Large intestine (tissue), 12 donors: ENCODE measurements at places on chromosomes 3 and 15. TPM values are rescaled to one million over a fixed set of nuclear protein-coding genes. Genes with fewer than 3 reads are reported as not detected.

Gene GRK7
- polyA plus RNA-seq: not detected

DNA sequence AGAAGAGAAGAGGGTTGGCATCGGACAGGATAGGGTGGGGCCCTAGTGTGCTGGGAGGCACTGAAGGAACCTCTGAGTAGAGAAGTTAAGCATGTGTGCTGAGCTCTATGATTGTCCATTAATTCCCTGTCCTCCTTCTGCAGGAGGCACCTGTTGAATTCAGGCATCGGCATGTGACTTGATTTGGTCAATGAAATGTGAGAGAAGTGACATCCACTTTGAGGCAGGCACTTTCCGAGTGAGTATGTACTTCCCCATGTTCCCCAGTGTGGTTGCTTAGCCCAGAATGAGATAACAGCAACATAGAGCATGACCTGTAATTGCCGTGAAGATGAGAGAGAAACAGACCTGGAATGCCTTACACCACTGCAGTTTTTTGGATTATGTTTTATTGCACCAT is 224.8 kb downstream of the RPLP1 start:
- H3K27ac ChIP-seq: no peak overlapping the region
- no peaks in the 10 kb centered on the region for H3K36me3 ChIP-seq
- no peak for DNase-seq
- peaks cover 25% of the 10 kb centered on the region for H3K27me3 ChIP-seq

DNA sequence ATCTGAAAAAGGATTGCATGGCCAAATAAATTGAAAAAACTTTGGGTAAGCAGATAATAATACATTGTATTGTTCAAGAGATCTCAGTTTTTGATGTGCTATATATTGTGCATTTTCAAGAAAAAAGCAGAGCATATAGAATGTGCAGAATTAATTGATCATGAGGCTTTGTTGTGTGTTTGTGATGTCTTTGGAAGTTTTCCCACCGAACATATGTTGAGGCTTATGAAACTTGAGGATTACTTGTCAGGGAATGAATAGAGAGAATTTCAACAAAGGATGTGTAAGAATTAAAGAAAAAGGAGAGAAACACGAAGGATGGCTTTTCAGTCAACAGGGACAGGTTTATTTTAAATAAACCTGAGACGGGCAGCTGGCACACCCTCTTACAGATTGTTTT is 232.5 kb upstream of the POU1F1 start:
- DNase-seq: no peak
- no peaks in the 10 kb centered on the region for H3K27me3 ChIP-seq
- H3K4me3 ChIP-seq: no peak overlapping the region
- no peak overlapping the region for H3K27ac ChIP-seq
- H3K4me1 ChIP-seq: no peaks in the 10 kb centered on the region

- H3K27me3 ChIP-seq: no peaks in the 10 kb centered on the region
- no peak for DNase-seq
- H3K4me3 ChIP-seq: no peak overlapping the region
- no peak overlapping the region for H3K27ac ChIP-seq
- no peaks in the 10 kb centered on the region for H3K36me3 ChIP-seq
Measured at GRCh38 chr3:123711356-123711755, 126.5 kb upstream of the HACD2 start.

- H3K4me1 ChIP-seq: no peaks in the 10 kb centered on the region
- DNase-seq: no peak
- no peak overlapping the region for H3K27ac ChIP-seq
- peaks cover 53% of the 10 kb centered on the region for H3K36me3 ChIP-seq
Measured at GRCh38 chr3:133620066-133620784, 41.5 kb downstream of the TOPBP1 start.
